ENCODE measurements at places on chromosomes 2 and 18. TPM values are rescaled to one million over a fixed set of nuclear protein-coding genes. Genes with fewer than 3 reads are reported as not detected.

Gene KIAA2012
- total RNA-seq = not detected

Gene UXS1
- total RNA-seq = 47.3 TPM

Gene FECH
- total RNA-seq = 39.3 TPM

Gene VIL1
- 0.31 TPM for total RNA-seq

Gene CENPA
- 49.1 TPM for total RNA-seq

Gene USP34
- total RNA-seq = 47.5 TPM

Gene PRKAG3
- not detected for total RNA-seq

Gene PLB1
- total RNA-seq = 1.9 TPM

Gene NOSTRIN
- 1.2 TPM for total RNA-seq

Gene GULP1
- 26.7 TPM for total RNA-seq

Gene REEP1
- 1.1 TPM for total RNA-seq

Gene SERPINB4
- total RNA-seq = 0.09 TPM

Gene LONRF2
- total RNA-seq = 1.7 TPM

Gene GPR35
- 1.0 TPM for total RNA-seq

Gene AGXT
- not detected for total RNA-seq

Gene TRAPPC8
- 13.6 TPM for total RNA-seq

Gene ZNF521
- total RNA-seq = not detected

Gene CEBPZOS
- 37.4 TPM for total RNA-seq

Gene ABCG5
- total RNA-seq = not detected

Gene UGT1A7
- 5.0 TPM for total RNA-seq

Gene SELENOI
- 14.5 TPM for total RNA-seq

Gene RAPGEF4
- 0.19 TPM for total RNA-seq

Gene ERICH2
- total RNA-seq = not detected

Gene PLGLB2
- 0.19 TPM for total RNA-seq

Gene EGR4
- total RNA-seq = 0.19 TPM

Gene NEB
- total RNA-seq = 0.20 TPM

Measured in A549 treated with AZD2906 at 1 μM for 4 hours (cell line).